ENCODE measurements at places on chromosomes 12 and 14.
A peak's percentile ranks its signal among the peaks of the same experiment; 100 is the strongest.

DNA sequence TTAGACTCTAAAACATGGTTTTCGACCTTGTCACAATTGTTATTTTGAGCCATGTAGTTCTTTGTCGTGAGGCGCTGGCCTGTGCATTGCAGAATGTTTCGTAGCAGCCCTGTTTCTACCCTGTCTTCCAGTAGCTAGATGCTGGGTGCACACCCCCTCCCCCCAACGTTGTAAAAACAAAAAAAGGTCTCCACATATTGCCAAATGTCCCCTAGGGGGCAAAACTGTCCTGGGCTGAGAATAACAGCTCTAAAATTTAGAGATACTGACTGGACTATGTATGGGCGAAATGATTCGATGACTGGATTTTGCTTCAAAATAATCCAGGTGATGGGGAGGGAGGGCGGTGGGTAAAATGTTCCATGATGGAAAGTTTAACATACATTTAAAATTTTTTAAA, 126.1 kb upstream of the FUT8 start:
- no peak for DNase-seq

- no peak for DNase-seq
Measured at GRCh38 chr14:100648474-100649172, 61.4 kb upstream of the BEGAIN start.

- no peak for DNase-seq
Measured at GRCh38 chr14:70722418-70722817, 80.7 kb downstream of the TTC9 start.

DNA sequence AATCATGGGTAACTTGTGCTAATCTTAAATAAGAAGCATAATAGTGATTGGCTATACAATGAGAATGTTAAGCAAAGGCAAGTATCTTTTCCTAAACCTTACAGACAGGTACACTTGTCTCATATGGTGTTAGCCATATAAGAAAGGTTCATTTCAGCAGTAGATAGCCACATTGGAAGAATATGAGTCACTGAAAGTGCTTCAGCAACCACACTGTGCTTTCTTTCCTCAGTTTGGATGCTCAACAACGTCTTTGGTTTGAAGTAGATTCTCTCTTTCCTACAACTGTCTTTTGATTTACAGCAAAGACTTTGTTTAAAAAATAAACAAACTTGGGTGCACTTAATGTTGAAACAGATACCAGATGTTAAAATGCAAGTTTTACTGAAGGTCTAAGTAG, 8.9 kb downstream of the DDHD1 start:
- DNase-seq, result no peak

GRCh38 chr12:6038160-6038559, 86.3 kb downstream of the VWF start:
- peak; percentile 83 for DNase-seq

DNA sequence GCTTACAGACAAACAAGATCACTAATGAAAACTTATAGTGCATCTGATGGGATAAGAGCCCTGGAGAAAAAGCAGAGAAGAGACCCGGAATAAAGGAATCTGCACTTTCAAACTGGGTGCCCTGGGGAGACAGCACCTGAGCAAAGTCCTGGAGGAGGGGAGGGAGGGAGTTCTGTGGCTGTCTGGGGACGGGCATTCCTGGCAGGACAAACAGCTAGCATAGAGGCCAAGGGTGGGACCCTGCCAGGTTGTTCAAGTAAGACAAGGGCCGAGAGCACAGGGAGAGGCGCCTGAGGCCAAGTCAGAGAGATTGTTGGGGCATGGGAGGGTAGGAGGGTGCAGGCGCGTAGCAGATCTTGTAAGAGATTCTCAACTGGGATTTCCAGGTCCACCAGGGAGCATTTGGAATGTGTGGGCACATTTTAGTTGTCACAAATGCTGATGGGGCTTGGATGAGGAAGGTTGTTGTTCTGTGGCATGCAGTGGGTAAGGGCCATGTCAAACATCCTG, 14.2 kb downstream of the IQSEC3 start:
- no peak for DNase-seq

GRCh38 chr14:22519877-22520685, 68.9 kb downstream of the DAD1 start:
- no peak for DNase-seq

DNA sequence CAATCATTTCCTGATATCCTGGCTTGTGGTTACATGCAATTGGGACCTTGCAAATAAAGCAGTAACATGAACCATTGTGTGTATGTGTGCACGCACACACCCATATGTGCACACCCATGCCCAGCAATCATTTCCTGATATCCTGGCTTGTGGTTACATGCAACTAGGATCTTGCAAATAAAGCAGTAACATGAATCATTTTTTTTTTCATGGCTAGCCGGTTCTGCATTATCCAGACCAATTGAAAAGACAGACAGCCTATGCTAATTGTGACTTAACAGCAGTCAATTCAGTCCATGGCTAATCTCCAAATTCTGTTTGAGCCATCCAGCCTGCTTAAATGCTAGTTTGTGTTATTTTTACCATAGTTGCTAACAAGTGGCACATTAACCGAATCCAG, 134.3 kb downstream of the TTC7B start:
- no peak for DNase-seq

GRCh38 chr14:90788031-90788430, 28.2 kb downstream of the TTC7B start:
- no peak for DNase-seq

DNA sequence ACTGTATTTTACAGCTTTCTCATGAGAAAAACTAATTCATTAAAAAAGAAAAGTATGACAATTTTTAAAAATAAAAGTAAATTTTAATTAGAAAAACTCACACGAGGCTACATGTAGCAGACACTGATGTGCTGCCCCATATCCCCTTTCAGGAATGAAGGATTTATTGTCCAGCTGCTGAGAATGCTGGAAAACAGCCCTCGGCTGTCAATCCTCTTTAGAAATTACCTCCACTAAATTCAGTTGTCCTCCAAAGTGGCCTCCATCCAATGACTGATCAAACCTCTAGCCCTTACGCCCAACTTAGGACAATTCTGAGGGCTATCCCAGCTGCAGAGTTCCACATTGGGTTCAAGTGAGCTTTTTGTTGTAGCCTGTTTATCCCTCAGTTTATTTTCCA, 29.8 kb upstream of the AP4S1 start:
- DNase-seq, result no peak

Measured in iPS-NIHi11 (cell line).